ENCODE measurements at places on chromosomes 4 and X. TPM values are rescaled to one million over a fixed set of nuclear protein-coding genes. Genes with fewer than 3 reads are reported as not detected.

DNA sequence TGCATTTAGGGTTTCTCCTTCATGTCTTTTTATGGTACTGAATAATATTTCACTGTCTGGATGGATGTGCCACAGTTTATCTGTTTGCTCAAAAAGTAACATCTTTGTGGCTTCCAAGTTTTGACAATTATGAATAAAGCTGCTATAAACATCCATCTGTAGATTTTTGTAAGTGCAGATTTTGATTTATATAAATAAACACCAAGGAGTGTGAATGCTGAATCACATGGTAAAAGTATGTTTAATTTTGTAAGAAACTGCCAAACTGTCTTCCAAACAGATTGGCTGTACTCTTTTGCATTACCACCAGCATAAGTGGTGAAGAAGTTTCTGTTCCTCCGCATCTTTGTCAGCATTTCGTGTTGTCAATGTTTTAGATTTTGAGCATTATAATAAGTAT lies 158.7 kb upstream of the GIMD1 start:
- DNase-seq: no peak

TMEM47 gene
- 15.7 TPM for total RNA-seq

GATA1 gene
- 0.26 TPM for total RNA-seq

RRH gene
- not detected for total RNA-seq

NLRP2B gene
- not detected for total RNA-seq

SLC7A11 gene
- total RNA-seq: 10.1 TPM
